Eye (tissue), 1 donor: ENCODE measurements at places on chromosomes 16 and 17.

DNA sequence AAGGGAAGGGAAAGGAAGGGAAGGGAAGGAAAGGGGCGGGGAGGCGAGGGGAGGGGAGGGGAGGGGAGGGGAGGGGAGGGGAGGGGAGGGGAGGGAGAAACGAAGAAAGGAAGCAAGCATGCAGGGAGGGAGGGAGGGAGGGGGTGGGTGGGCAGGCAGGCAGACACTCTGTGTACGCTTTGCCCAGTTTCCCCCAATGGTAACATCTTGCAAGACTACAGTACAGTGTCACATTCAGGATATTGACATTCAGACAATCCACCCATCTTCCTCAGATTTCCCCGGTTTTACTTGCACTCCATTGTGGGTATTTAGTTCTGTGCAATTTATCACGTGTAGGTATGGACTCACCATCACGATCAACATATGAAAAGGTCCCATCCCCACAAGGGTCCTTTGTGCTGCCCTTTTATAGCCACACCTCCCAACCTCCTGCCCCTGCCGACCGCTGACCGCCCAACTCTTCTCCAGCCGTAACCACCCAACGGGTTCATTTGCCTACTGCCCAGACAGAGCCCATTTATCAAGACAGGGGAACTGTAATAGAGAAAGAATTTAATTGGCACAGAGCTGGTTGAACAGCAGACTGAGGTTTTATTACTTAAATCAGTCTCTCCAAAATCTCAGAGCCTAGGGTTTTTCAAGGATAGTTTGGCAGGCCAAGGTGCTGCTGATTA, 91.4 kb upstream of the FA2H start:
- DNase-seq, result no peak

GRCh38 chr16:3348547-3349167, 7.0 kb upstream of the OR2C1 start:
- no peak for DNase-seq

- no peak for DNase-seq
These were observed 14.9 kb upstream of the B4GALNT2 start for GRCh38 chr17:49117587-49118230.

DNA sequence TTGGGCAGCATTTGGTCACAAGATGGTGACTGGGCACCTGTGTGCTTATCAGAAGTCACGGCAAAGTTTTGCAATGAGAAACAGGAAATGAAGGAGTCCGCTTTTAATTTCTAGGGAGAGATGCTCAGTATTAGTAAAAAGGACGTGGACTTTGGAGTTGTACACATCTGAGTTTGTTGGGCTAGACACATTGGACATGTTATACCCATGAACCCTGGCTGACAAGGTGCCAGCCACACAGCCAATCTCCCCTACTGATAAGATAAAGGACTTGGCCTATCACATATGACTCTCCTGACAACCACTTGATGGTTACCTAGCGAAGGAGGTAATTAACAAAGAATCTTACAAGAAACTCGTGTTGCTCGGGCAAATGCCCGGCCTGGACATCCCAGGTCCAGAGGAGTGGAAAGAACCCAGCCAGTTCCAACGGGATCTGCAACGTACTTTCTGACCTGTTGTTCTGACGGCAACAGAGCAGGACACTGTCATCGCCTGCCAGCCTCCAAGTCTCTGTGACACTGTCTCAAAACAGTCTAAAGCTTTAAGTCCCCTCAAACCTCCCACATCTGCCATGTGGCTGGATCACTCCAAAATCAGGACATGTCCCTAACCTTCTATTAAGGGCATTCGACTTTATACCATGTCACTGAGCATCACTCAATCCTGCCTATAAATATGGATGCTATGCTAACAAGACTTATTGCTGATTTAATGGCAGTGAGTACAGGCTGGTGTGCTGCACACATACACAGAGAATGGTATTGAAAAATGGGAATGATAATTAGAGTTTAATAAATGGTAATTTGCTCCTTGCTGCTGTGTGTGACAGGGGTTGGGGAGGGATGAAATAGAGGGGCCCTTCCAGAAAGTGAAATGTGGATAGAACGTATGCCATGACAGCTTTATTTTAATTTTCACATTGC, 47.6 kb upstream of the LYRM9 start:
- DNase-seq, result no peak

GRCh38 chr16:10367616-10368188, 18.2 kb upstream of the ATF7IP2 start:
- DNase-seq, result no peak

DNA sequence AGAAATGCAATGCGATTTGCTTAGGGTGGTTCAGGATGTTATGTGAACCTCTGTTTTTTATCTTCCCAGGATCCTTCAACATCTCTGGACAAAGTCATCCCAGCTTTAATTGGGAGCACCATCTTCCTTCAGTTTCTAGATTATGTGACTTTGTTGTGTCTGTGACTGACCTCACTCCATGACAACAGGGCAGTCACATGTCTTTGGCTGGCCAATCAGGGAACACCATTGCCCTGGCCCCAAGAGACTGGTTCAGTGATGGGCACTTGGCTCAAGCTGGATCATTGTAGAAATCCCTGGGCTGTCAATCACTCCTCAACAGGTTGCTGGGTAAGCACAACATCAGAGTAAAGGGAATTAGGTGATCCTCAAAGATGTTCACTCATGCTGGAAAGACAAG, 499.7 kb downstream of the XYLT1 start:
- no peak for DNase-seq

DNA sequence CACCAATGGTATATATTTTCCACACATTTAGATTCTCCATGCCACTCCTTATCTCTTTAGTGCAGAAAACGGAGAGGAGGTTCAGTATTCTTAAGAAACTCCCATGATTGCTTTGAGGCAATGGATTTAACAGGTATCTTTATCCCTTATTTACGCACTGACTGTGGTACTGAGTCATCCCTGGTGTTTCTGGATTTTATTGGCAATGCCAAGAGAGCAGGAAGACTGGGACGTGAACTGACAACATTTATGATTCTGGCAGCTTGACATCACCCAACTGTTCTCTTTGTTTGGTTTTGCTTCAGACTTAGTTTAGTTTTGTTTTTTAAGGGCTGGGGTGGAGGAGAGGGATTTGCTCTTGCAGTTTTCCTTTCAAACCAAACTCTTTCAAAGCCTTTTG, 131.4 kb downstream of the WWOX start:
- DNase-seq, result no peak

DNA sequence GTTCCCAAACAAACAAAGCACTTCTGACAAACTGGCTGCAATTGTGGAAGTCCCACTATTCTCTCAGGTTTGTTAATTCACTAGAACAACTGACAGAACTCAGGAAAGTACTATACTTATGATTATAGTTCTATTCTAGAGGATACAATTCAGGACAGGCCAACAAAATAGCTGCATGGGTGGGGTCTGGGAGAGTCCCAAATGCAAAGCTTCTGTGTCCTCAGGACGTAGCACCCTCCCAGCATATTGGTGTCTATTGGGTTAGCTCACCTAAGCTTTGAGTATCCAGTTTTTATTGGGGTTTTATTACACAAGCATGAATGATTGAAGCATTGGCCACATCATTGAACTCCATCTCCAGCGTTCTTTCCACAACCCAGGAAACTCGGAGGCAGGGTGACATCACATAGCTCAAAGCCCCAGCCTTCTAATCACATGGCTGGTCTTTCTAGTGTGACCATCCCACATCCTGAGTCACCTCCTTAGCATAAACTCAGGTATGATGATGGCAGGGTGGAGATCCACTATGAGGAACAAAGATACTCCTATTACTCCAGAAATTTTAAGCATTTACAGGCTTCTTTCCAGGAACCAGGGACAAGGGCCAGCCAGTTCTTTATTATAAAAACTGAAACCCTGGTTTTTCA, 43.9 kb upstream of the CCNF start:
- no peak for DNase-seq

DNA sequence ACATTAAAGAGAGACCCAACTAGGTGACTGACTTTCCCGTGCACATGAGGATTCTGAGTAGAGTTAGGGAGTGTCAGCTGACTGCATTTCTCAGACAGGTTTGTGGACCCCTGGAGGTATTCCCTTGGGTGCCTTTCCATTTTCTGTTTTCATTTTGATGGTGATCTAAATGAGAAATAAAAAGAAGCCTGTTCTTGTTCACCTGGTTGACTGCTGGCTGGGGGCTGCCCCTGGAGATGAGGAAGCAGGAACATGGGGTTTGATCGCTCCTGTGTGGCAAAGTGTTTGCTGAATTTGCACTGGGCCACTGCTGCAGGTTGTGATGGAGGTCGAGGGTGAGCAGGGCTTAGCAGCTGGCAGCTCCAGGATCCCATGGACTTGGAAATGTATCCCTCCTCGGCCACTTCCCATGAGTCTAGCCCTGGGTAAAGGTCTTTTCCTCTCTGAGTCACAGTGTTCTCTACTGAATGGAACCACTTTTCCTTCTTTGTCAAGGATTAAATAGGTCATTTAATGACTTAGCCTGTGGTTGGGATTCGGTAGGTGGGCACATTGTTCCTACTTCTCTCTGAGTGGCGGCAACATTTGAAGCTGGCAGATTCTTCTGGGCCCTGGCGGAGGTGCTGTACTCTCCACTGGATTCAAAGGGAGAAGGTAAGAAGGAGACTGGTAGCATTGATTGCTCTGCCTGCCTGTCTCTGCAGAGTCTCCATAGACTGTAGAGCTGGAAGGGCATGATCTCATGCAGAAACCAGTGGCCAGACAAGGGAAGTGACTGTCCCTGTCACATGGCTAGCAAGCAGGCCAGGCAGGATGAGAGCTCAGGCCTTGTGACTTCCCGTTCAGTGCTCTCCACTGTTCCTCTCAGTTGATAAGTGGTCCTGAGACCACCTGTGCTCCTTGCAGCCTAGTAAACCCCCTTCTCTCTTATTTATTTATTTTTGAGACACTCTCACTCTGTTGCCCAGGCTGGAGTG, 17.9 kb downstream of the SNX29 start:
- no peak for DNase-seq

DNA sequence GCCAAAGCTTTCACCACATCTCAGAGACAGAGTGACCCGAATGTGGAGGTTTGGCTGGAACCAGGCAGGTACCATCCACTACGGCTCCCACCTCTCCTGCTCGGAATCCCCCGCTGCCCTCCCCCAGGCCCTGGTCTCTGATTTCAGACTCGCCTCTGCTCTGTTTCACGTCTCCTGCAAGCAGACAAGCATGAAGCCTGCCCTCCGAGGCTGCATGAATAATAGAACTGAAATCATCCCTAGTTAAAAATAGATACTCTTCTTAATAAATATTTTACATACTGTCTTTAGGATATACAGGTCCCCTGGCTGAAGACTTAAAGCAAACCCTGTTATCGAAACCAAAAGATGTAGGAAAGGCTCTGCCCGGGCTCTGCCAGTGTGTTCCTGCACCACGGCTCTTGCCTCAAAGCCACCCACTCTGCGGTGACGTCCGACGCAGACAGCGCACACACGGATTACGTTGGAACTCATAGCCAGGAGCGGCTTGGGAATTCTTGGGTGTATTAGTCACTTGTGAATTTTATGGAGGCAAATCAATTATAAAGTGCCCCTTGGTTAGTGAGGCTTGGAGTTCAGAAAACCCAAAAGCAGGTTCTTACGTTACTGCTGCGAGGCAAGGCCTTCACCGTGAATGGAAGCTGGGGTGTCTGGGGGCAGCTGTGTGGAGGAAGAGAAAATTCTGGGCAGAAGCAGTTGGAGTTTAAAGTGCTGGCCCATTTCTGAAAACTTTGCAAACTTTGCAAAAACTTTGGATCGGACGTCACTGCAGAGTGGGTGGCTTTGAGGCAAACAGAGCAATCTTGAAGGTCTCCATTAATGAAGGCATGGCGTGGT, 25.6 kb upstream of the NPTX1 start:
- DNase-seq, result no peak

DNA sequence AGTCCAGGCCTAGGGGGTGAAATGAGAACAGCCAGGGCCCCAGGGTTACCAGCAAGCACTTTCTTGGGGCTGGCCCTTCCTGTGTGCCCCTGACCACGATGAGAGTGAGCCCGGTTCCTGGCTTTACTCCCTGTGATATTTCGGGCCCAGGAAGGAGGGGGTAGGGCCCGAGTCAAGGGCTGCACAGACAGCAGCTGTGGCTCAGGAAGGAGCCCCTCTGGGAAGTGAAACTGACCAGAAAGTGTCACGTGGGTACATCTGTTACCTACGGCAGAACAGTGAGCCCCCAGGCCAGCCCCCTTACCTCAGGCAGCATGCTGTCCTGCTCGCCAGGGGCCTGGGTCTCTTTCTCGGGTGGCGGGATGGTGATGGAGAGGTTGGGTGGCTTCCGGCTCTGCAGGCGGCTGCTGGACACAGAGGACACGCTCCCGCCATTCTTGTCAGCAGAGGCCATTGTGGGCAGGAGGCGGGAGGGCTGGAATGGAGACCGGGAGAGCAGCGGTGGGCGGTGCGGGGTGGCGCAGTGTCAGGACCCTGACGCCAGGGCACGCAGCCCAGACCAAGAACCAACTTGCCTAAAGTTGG, 13.8 kb downstream of the AANAT start:
- DNase-seq, result no peak

GRCh38 chr17:66275651-66276050, 26.8 kb upstream of the PRKCA start:
- no peak for DNase-seq
